ENCODE measurements at places on chromosomes 7 and 10.
A peak's percentile ranks its signal among the peaks of the same experiment; 100 is the strongest.

GRCh38 chr10:113326160-113327111 is 226.4 kb upstream of the HABP2 start:
- DNase-seq, result peak; percentile 11

- DNase-seq, result no peak
Observed at GRCh38 chr10:31383810-31384588, 65.0 kb downstream of the ZEB1 start.

GRCh38 chr10:129645487-129645886 is 178.4 kb downstream of the MGMT start:
- no peak for DNase-seq

GRCh38 chr7:31104361-31105255 is 52.5 kb downstream of the ADCYAP1R1 start:
- DNase-seq, result no peak

- no peak for DNase-seq
Observed at GRCh38 chr10:103382769-103383168, 13.5 kb downstream of the ATP5MK start.

DNA sequence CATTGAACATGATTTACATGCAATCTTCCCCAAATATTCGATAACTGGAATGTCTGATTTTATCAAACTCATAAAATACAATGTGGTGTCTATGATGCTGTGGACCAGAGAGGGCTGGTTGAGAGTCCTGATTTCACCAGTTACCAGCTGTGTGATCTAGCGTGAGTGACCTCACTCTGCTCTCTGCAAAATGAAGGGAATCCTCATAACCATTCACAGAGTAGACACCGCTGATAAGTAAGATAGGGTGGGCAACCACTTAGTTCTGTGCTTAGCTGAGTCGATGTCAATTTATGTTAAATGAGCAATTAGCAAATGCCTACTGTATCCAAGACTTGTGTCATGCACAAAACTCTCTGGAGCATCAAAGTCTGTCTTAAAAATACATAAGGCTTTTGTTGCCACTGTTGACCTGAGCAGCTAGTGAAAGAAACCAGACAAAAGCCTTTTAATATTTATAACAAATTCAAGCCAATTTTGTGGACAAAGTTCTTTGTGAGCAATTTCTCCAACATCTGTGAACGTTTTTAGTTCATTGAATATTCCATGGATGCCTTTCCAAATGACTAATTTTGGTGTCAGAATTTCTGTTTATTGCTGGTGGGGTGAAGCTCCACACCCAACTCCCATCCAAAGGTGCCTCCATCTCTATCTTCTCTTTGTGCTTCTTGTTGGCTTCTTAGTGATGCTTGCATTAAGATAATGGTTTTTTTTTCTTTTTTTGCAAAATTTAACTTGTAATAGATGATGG is 314.2 kb downstream of the ADRA2A start:
- no peak for DNase-seq
